ENCODE measurements at places on chromosomes 3 and 15.

DNA sequence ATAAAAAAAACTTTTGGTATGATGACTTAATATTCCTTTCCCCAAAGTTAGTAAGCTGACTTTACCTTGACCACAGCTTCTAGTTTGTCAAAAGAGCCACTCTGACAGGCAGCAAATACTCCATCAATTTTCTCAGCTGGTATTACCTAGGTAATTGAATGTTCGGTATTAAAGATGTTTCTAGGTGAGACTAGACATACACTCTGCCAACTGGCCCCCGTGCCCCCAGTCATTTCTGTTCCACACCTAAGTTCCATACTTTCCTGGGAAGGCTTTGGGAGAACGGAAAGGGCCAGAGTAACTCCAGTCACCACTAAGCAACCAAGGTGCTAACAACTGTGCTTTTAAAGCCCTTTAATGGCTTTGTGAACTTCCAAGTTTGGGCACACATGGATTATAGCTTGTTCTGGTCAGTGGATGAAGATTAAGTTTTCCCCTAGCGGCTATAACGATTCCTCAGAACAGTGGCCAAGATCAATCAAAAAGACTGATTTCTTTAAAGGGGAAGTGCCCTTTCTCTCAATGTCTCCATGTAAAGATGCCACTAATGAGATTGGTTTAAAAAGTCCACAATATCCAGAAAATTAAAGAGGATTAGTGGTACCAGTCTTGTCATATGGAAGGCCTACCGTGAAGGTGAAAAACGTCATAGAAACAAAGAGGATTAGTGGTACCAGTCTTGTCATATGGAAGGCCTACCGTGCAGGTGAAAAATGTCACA, 7.0 kb downstream of the EIF4A2 start:
- no peak for DNase-seq

GRCh38 chr3:43995547-43996378, 245.9 kb upstream of the TOPAZ1 start:
- no peak for DNase-seq

- DNase-seq, result no peak
Observed at GRCh38 chr3:147318900-147319299, 87.4 kb downstream of the ZIC4 start.

DNA sequence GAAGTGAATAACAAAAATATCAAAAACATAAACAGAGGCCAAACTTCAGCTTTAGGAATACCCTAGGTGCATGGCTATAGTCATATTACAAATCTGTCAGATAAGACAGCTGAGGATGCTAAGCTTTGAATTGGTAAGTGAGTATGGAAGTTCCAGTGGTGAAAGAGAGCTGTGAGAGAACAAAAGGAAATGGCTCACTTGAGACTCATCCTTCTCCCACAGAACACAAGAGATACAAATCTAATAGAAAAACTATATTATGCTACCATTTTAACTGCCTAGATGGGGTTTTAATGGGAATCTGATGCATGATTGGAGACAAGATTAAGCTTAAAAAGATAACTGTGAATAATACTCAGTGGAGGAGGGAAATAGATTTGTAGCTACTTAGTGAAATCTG, 21.5 kb upstream of the PEX5L start:
- no peak for DNase-seq

- DNase-seq, result peak; percentile 61
Observed at GRCh38 chr3:195240171-195240701, 30.7 kb downstream of the XXYLT1 start.

DNA sequence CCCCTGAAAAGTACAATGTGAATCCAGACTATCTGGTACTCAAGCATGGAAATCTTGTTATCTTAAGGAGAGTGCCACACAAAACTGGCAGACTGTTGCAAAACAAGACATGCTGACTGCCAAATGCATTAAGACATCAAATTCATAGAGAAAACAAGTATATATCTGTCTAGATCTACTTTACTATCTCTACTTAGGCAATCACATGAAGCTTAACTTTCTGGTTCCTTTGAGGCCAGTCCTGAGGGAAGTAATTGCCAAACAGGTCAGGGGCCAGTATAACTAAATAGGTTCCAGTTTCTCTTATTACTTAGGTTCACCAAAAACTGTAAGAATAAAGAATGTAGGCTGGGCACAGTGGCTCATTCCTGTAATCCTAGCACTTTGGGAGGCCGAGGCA, 15.9 kb upstream of the SLC4A7 start:
- DNase-seq, result no peak

DNA sequence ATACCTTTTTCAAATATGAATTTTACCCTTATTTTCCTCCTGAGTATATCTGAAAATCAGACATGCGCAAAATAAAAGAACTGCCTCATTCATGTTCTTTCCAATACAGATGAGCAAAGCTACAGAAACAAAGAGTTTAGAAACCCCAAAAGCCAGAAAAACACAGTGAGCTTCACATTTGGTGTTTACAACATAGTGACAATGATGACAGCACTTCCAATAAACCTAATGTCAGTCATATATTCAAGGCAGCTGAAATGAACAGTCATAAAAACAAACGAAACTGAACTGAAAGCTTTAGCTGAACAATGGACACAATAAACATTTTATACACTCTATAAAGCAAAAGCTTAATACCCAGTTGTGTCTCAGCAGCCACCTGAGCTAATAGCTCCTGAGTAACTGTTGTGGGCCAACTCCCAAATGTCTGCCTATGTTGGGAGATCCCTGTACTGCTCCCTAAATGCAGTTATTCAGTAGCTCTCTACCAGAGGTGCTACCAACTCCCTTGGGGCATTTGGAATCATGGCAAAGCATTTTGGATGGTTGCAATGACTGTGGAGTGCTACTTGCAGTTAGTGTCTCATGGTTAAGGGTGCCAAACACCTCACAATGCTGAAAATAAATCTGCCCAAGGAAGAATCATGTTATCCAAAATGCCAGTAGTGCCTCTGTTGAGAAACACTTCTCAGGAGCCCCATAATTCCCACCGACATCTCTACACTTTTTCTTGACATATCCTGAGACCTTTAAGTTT, 131.5 kb downstream of the TGFBR2 start:
- DNase-seq, result no peak

All from uterus (tissue), 4 donors.